ENCODE measurements at places on chromosomes 13 and 19. TPM values are rescaled to one million over a fixed set of nuclear protein-coding genes. Genes with fewer than 3 reads are reported as not detected.

The GPC5 gene
- total RNA-seq = not detected

The GPI gene
- total RNA-seq = 787 TPM

The RNF225 gene
- 1.2 TPM for total RNA-seq

The LIM2 gene
- total RNA-seq = not detected

The EIF3K gene
- 313 TPM for total RNA-seq

The SYCN gene
- not detected for total RNA-seq

The TBXA2R gene
- total RNA-seq = 2.3 TPM

The ZSCAN1 gene
- not detected for total RNA-seq

The PSG2 gene
- total RNA-seq = not detected

- DNase-seq = no peak
These were observed 403 bp upstream of the ADAMTS10 start for GRCh38 chr19:8610936-8611300.

GRCh38 chr13:100895651-100896050, 221.1 kb upstream of the TMTC4 start:
- DNase-seq = no peak

- DNase-seq = no peak
These were observed 91.7 kb downstream of the EFNB2 start for GRCh38 chr13:106443607-106444322.

GRCh38 chr13:98871727-98872126, 106.1 kb downstream of the DOCK9 start:
- DNase-seq = no peak

GRCh38 chr19:18915639-18916038, 3.5 kb downstream of the COPE start:
- DNase-seq = peak; percentile 50

DNA sequence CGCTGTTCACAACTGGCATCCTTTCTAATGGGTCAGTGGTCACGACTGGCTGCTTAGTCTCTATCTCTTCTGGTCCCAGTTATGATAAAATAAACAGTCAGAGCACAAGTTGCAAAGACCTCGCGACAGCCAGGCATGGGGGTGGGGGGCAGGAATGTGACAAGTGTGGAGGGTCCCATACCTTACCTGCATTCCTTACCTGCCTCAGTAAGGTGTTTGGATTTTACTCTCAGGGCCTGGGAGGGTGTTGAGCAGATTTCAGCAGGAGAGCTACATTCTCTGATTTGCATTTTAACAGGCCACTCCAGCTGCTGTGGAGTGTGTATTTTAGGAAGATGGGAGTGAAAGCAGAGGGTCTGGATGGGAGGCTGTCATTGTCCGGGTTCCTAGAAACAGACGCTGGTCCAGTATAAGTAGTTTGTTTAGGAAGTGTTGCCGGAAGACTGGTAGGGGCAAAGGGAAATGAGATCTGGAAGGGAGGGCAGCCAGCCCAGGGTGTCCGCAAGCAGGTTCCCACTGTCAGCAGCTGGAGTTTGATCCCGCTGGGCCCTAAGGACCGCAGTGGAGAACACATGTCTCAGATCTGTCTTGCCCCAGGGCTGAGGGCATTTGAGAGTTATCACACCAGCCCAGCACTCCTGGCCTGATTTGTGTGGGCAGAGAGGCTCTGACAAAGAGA, 920.0 kb downstream of the UQCRFS1 start:
- DNase-seq = no peak

DNA sequence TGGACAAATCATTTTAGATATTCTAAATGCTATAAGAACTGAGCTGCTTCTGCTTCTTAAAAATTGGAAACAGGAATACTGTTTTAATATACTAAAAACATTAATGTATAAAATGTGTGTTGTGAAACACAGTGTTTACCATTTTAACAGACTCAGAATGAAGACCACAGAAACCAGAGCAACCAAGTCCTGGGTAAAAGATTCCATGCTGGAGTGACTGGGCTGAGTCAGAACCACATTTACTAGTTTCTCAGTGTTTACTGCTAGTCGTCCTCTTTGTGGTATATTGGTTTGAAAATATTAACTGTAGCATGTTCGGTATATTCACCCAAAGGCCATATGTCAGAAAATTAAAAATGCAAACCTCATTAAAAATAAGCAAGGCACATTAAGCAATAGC, 31.9 kb downstream of the ANKRD10 start:
- DNase-seq = no peak

DNA sequence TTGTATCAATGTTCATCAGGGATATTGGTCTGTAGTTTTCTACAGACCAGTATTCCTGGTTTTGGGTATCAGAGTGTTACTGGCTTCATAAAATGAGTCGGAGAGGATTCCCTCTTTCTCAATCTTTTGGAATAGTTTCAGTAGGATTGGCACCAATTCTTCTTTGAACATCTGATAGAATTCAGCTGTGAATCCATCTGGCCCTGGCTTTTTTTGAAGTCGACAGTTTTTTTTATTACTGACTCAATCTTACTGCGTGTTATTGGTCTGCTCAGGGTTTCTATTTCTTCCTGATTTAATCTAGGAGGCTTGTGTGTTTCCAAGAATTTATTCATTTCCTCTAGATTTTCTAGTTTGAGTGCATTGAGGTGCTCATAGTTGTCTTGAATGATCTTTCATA, 11.4 kb downstream of the TEX26 start:
- DNase-seq = no peak

DNA sequence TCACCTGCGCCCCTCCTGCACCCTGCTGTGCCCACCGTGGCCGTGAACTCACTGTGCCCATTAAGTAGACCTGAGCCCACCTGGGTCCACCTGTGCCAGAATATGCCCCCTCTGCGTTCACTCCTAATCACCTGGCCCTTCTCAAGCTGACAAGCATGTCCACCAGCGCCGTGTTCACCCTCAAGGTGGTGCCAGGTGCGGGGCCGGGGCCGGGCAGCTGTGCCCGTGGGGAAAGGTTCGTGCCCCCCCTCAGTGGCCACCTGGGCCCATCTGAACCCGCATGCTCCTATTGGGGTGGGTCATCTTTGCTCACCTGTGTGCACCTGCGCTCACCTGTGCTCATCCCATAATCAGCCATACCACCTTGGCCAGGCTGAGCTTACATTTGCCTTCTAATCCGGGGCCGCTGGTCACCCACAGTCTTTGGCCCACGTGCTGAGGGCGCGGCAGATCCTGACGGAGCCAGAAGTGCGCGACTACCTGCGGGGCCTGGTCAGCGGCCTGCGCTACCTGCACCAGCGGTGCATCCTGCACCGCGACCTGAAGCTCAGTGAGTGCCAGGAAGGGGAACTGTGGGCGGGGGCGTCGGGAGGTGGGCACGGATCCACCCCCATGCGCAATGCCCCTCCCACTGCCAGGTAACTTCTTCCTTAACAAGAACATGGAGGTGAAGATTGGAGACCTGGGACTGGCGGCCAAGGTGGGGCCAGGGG, 2.3 kb downstream of the PLK5 start:
- DNase-seq = no peak

DNA sequence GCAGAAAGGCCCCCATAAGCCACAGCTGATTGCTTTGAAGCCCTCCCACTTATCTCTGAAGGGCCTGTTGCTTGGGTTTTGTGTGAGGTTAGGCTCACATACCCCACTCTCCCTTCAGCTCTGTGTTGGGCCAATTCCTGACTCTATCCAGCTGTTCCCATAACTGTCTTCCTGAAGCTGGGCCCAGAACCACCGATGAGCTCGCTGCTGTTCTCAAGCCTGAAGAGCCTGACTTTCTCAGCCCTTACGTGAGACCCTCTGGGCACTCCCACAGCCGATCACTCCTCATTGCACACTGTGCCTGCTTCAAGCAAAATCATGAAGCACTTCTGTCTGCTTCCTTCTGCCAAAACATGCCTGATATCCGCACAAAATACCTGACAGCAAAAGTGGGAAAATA, 124.1 kb downstream of the CRYL1 start:
- DNase-seq = no peak

GRCh38 chr19:30332445-30333234, 39.5 kb upstream of the ZNF536 start:
- no peak for DNase-seq

DNA sequence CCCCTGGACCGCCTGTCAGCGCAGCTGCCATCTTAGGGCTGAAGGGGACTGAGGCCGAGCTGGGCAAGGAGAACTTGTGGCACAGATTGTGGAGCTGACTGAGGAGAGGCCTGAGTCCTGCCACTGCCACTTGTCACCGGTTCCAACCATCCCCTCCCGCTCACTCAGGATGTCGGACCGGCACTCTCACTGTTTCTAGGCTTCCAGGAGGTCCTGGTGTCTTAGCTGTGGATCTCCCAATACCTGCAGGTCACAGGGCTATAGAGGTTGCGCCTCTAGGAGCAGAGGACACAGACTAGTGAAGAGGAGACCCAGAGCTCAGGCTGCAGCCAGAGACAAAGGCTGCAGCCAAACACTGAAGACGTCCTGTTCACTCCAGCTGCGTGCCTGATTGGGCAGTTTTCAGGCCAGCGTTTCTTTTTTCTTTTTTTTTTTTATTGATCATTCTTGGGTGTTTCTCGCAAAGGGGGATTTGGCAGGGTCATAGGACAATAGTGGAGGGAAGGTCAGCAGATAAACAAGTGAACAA, 15.3 kb upstream of the ZNF486 start:
- no peak for DNase-seq

DNA sequence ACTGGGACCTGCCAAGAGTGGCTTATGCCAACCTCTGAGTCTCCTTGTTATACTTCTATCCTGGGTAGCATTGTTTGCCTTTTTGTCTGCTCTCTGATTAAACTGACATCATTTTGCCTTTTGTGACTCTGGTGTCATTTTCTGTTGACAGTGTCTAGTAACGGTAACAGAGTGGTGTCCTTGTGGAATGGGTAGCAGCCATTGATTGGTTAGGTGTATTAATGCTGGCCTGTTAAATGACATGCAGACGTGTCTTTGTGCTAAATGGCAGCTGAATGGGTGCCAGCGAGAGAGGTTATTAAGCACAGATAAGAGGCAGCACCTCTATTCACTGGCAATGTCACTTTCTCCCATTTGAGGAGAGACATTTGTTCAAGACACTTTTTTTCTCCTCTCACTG, 1289.4 kb downstream of the PCDH9 start:
- DNase-seq = no peak

DNA sequence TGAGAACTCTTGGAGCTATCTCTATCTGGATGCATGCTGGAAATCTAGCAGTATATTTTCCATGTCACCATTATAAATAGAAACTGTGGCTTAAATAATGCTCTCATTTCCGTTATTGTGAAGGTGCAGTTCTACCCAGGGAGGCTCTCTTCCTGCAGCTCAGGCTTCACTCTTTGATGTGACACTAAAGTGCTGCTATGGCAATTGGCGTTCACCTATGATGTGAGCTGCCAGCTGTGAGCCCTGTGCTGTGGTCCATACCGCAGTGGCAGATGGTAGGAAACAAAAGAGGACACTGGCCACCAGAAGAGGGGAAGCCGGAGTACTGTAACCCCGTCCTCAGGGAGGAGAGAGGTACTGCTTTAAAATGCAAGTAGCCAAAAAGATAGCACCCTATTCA, 40.6 kb upstream of the ZNF681 start:
- no peak for DNase-seq

- no peak for DNase-seq
These were observed 11.3 kb downstream of the PEAK3 start for GRCh38 chr19:2270423-2271233.

GRCh38 chr13:109700176-109700575, 86.2 kb downstream of the IRS2 start:
- no peak for DNase-seq

DNA sequence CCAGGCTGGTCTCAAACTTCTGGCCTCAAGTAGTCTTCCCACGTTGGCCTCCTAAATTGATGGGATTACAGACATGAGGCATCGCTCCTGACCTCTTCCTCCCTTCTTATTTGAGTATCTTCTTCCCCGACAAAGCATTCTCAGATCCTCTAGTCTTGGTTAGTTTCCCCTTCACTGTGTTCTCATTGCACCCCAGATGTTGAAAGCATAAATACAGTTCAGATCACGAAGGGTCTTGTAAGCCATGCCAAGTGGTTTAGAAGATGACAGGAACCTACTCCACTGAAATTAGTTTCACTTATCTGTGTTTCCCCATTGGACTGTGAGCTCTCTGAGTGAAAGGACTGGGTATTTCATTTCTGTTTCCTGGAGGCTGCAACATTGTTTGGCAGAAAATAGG, 100.7 kb downstream of the DGKH start:
- DNase-seq = no peak

DNA sequence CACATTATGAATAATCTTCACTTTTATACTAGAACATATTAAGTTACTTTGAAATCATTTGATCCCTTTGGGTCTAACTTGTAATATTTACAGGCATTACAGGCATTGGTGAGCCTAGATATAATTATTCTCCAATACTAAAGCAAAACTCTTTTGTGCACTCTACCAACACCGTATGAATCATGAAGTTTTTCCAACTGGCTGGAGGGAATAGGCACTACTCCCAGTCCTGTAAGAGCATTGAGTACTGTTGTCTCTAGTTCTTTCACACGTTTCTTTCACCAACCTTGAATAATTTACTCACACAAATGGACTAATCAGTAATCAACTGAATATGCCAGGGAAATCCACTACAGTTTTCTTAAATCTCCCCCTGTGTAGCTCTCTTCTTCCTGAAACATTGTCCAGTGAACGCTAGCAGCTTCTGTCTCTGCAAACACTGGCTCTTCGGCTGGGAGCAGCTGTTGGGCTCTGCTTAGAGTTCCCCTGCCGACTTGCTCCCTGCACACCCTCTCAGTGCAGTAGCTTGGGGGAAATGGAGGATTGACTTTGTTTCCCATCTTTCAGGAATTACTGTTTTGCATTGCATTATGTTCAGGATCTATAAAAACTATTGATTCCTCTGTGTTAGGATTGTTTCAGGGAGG, 476.7 kb downstream of the RFC3 start:
- no peak for DNase-seq

DNA sequence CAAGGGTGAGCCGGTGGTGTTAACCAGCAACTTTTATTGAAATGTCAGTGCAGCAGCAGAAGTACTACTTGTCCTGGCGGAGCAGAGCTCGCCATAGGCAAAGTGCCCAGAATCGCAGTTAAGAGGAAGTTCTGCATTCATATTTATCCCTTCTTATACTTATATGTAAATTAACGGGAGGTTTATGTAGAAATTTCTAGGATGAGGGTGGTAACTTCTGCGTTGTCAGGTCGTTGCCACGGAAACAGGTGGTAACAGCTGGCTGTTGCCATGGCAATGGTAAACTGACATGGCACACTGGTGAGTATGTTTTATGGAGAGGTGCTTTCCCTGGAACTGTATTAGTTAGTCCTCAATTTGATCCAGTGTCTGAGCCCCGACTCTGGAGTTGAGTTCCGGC, 2494.9 kb upstream of the PCDH20 start:
- no peak for DNase-seq

- no peak for DNase-seq
These were observed 53.5 kb downstream of the EFNB2 start for GRCh38 chr13:106481919-106482318.

Measured in HCT116 (cell line).